ENCODE measurements at places on chromosomes 11 and 22. TPM values are rescaled to one million over a fixed set of nuclear protein-coding genes. Genes with fewer than 3 reads are reported as not detected.

The SPDYC gene
- not detected for total RNA-seq

The AIP gene
- total RNA-seq: 49.2 TPM

The BTG4 gene
- 0.17 TPM for total RNA-seq

The MYH9 gene
- total RNA-seq: 96.8 TPM

The OAF gene
- total RNA-seq: 8.3 TPM

The UCP2 gene
- total RNA-seq: 0.45 TPM

The EFCAB6 gene
- total RNA-seq: 0.40 TPM

The PGR gene
- 0.26 TPM for total RNA-seq

The OLFML1 gene
- 0.05 TPM for total RNA-seq

The SYT9 gene
- total RNA-seq: not detected

The OR5J2 gene
- not detected for total RNA-seq

The CCND1 gene
- total RNA-seq: 63.6 TPM

The APOL6 gene
- total RNA-seq: 4.0 TPM

The IL17RA gene
- total RNA-seq: 3.4 TPM
